GM04504 (cell line): ENCODE measurements at places on chromosomes 7 and 10.

DNA sequence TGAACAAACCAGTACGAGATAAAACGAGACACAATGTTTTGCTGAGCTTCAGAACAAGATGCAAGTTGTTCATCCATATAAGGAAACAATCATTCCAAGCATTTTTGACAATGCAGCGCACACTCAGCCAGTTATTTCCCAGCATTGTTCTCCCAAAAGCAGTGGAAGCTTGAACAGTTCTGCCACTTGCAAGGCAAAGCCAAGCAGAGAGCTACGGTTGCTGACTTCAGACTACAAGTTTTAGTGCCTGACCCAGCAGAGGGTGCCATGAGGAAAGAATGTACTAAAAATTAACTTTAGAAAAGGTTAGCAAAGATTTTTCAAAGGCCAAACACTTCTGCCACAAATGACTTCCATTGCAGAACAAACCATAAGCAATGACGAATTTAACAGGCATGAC lies 152.5 kb downstream of the SLC25A13 start:
- DNase-seq = no peak

DNA sequence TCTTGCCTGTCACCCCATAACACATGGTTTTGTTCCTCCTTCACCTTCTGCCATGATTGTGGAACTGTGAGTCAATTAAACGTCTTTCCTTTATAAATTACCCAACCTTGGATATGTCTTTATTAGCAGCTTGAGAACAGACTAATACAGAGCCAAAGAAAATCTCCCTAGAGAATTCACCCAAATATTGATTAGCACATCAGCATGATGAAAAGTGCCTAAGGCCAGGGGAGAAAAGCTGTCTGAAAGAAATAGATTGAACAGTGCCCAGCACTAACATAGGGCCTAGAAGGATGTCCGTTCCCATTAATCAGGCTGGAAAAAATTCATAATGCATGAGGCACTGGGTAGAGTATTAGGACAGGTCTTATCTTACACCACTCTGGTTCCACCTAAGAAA lies 111.9 kb upstream of the CALN1 start:
- no peak for DNase-seq

DNA sequence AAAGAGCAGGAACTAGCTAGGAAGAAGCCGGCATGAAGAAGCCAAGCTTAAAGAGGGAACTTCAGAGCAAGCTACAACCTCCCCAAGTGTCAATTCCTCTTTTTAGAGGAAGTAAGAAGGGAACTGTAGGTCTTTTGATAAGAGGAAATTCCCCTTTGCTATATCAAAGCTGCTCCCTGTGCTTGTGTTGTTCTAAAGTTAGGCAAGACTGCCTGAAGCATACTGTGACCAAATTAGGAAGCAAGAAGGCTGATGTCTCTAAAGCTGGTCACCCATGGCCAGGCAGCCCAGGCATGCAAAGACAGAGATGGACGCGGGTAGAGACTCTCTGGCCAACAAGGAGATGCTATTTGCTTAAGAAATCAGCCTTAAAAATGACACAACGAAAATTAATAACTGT lies 87.9 kb downstream of the RNF216 start:
- no peak for DNase-seq

DNA sequence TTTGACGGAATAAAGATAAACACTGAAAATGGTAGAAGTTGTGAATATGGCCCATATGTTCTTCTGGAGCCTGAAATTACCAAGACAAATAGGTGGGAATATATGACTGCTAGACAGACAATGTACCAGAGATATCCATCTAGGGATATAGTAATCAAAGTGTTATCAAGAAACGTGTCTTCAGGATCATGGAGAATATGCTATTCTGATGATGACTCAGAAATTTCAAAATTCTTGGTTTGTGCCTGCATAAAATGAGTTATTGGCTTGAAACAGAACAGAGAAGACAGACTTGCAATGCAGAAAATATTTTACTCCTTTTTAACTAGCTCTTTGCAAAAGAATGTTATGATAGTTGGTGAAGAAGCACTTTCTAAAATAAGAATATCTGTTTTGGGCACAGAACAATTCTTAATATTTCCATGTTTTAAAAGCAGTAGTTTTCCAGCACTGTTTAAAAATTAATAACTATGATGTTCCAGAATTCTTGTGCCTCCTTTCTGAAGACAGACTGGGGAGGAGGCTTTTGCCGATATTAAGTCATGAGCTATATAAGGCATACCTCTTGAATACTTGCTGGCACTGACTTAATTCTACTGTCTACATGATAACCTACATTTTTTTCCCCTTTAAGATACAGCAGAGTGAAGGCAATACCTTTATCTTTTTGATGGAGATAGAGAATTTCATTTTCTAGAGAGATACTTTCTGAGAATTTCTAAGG lies 34.4 kb upstream of the CABCOCO1 start:
- no peak for DNase-seq

DNA sequence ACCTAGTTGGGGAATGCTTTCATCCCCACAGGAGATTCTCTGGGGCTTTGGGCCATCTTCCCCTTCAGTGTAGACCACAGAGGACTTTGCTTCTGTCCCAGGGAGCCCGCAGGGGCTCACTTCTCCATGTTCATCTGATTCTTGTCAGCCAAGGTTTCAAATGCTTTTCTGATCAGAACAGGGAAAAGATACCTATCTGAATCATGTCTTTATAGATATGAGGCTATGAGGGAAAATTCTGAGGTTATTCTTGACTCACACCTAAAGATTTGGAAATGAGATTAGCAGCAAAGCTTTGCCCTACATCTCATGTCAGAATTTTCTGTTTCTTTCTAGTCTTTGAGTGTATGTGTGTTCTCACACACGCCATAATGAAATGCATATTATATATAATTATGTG lies 53.3 kb downstream of the FIGNL1 start:
- DNase-seq = no peak

DNA sequence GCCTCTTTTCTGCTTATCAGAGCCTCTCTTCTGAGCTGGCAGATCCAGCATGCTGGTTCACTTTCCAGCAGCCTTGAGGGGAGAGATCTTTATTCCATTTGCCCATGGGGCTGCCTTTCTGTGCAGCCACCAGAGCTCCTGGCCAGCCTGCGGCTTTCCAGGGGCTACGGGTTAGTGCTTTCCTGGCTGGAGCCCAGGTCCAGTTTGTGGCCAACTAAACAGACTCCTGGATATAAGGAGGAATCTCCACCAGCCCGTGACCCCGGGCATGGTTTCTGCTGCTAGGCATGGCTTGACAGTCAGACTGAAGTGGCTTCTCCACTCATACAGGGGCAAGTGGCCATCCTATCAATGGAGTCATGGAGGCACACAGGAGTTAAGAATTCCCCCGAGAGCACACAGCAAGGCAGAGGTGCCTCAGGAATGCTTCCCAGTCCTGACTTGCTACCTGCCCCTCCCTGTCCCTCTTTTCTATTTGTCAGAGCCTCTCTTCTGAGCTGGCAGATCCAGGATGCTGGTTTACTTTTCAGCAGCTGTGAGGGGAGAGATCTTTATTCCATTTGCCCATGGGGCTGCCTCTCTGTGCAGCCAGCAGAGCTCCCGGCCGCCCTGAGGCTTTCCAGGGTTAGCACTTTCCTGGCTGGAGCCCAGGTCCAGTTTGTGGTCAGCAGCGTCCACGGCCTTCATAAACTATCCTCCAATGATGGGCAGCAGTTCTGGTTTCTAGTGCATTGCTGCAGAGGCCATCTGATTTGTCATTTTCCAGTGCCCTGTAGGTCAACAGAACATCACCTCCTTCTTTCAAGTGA lies 35.9 kb downstream of the TSPAN15 start:
- DNase-seq = no peak

DNA sequence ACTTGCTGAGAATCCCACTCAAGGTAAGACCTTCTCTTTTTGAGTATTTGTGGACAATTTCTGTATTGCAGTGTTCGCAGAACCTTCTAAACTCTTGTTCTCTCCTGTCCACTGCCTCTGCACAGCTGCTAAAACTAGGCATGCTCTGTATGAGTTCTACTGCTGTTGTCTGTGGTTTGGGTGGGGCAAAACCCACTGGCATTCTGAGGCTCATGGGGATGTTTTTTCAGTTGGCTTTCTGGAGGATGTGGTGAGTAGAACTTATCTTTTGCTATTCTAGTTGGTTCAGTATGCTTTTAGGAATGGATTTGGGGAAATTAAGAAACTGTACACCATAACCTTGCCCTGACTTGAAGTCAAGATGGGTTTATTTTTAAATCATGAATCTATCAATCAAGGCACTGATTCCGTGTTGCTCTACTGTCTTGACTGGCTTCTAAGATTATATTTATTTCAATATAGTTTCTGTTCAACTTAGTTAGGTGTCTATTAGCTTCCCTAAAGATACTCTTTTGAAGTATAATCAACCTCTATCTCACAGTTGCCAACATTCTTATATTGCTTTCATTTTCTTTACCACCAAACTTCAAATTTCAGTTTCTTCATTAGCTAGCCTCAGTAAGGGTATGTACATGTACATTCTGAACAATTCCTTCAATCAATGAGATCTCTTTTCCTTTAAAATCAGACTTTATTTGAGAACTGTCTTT lies 25.0 kb upstream of the C1GALT1 start:
- DNase-seq = peak; percentile 33

- no peak for DNase-seq
Observed at GRCh38 chr7:10643545-10643944, 330.1 kb upstream of the PHF14 start.

- no peak for DNase-seq
Observed at GRCh38 chr7:129089521-129090212, 34.8 kb upstream of the TNPO3 start.

- DNase-seq = no peak
Observed at GRCh38 chr10:104067525-104067924, 18.2 kb downstream of the COL17A1 start.

DNA sequence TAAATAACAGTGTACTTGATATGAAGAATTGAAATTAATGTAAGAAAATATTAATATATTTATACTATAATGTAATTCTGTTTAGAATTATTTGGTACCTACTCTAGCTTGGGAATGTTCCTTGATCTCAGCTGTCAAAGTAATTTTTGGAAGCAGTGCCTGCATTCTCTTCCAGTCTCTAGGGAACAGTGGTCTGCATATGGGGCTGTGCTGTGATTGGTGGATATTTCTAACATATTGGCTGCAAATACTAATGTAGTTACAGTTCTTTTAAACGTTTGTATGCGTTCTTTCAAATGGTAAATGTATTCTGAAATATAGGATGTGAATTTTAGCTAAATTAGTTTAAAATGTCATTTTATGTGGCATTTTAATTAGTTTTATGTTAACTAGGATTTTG lies 87.2 kb downstream of the PHF14 start:
- no peak for DNase-seq

DNA sequence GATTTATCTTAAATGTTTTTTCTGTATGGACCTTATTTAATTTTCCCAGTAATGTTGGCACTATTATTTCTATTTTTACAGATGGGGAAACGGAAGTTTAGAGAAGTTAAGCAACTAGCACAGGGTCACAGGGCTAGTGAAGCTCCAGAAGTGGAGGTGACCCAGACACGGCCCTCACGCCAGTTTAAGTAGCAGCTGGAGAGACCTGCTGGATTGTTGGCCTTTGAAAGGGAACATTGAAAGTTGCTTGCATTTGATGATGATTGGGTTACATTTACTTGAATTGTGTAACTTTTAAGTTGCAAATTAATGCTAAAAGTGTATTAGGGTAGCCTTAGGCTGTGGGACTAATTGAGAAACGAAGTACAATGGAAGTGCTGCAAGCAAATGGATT lies 25.6 kb downstream of the CDK14 start:
- no peak for DNase-seq
